ENCODE measurements at places on chromosomes 3 and 15. TPM values are rescaled to one million over a fixed set of nuclear protein-coding genes. Genes with fewer than 3 reads are reported as not detected.

GRCh38 chr15:74827614-74828013 is 1.2 kb downstream of the CPLX3 start:
- DNase-seq: no peak
- no peaks in the 10 kb centered on the region for H3K36me3 ChIP-seq
- no peak overlapping the region for H3K4me3 ChIP-seq
- H3K27me3 ChIP-seq: peaks cover 15% of the 10 kb centered on the region

DNA sequence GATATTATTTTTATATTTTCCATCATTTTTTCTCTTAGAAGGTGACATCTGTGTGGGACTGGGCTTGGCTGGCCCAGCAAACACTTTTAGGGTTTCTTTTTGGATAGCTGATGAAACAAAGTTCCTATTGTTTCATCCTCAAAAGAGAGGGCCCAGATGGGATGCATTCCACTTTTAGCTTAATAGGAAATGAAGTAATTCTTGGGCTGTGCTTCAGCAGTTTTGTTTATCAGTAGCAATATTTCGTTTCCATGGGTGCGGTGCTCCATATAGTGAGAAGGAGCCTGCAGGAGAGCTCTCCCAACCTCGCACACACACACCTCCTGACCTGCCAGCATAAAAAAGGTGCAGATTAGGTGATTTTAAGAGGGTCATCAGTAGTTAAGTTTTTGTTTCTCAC is 147.5 kb downstream of the AKAP13 start:
- DNase-seq: no peak
- no peaks in the 10 kb centered on the region for H3K27me3 ChIP-seq
- no peak overlapping the region for H3K4me3 ChIP-seq
- H3K27ac ChIP-seq: no peak overlapping the region
- H3K4me1 ChIP-seq: no peaks in the 10 kb centered on the region

DNA sequence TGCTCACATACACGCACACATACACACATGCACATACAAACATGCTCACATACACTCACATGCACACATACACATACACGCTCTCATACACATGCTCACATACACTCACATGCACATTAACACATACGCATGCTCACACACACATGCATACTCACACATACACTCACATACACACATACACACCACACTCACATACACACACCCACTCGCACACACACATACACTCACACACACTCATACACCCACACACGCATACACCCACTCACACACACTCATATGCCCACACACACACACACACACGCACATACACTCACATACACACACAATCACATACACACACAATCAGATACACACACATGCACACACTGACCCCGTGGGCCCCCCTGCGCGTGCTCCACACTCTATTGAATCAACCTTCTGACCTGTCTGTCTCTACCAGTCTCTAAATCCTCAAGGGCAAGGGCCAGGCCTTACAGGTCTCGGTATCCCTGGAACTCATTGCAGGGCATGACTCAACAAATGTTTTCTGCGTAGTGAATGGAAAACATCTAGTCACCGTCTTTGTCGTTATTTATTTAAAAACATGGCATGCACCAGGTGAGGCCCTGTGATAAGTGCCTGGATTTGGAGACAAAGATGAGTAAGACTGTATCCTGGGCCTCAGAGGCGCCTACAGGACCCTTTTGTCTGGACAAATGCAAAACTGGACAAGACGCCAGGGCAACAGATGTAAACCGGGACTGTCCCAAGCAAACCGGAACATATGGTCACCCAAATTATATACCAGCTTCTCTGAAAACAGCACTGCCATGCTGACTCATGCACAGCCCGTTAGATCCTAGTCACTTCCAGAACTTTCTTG is 41.8 kb downstream of the GRK7 start:
- no peak for DNase-seq
- H3K4me3 ChIP-seq: no peak overlapping the region
- peak overlapping the region; percentile 19 for H3K27ac ChIP-seq

DNA sequence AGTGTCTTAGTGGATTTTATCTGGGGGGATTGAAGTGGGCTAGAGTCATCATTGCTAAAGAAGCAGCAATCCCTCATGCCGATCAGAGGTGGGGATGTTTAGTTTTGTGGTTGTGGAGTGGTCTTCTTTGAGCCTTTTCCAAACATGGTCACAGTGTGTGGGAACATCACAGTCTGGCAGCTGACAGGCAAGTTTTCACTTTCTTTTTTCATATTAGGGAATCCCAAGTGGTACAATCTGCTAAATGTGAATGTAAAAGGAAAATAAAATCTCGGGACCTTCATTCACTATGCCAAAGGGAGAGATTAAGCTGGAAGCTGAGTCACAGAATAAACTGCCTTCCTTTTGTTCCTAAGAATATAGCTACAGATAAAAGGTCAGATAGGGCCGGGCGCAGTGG is 10.4 kb upstream of the CX3CR1 start:
- H3K36me3 ChIP-seq: no peaks in the 10 kb centered on the region
- no peak overlapping the region for H3K27ac ChIP-seq
- no peaks in the 10 kb centered on the region for H3K27me3 ChIP-seq
- H3K4me3 ChIP-seq: no peak overlapping the region

GRCh38 chr15:50117431-50118027 is 1.5 kb downstream of the ATP8B4 start:
- no peak overlapping the region for H3K4me3 ChIP-seq
- no peak for DNase-seq

- H3K4me1 ChIP-seq: no peaks in the 10 kb centered on the region
- no peaks in the 10 kb centered on the region for H3K36me3 ChIP-seq
- no peak overlapping the region for H3K27ac ChIP-seq
- DNase-seq: no peak
- H3K27me3 ChIP-seq: no peaks in the 10 kb centered on the region
- H3K4me3 ChIP-seq: no peak overlapping the region
Observed at GRCh38 chr3:149599236-149599635, 58.6 kb downstream of the WWTR1 start.

DNA sequence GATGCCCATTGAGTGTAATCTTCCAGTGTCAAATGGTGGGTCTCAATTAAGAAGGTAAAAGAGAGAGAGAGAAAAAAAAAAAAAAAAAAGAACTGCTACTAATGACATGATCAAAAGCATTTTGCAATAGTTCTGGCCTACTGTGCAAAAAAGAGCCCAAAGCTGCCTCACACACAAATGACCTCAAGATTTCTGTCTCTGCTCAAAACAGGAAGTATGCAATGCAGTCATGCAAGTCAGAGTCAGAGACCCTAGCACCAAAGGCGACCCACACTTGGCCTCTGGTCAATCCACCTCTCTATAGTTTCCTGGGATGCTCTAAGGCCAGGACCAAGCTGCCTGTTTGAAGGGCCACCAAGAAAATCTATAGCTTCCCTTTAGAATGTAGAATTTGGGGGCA is 323.5 kb downstream of the VPS13C start:
- no peak overlapping the region for H3K27ac ChIP-seq
- no peak for DNase-seq
- H3K27me3 ChIP-seq: no peaks in the 10 kb centered on the region
- H3K4me1 ChIP-seq: no peaks in the 10 kb centered on the region
- no peak overlapping the region for H3K4me3 ChIP-seq
- no peaks in the 10 kb centered on the region for H3K36me3 ChIP-seq

DNA sequence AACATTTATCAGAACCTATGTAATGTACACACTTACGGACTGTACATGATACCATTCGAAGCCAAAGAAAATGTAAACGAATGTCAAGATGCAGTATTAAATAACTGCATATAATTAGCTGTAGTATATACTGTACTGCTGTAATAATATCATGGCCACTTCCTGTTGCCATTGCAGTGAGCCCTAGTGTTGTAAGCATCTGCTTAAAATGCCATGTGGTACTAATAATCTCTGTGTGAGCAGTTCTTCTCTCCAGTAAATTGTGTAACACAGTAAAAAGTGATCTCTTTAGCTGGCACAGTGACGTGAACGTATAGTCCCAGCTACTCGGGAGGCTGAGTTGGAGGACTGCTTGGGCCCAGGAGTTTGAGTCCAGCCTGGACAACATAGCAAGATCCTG is 8.6 kb downstream of the SPG11 start:
- DNase-seq: no peak
- H3K4me1 ChIP-seq: no peaks in the 10 kb centered on the region
- H3K36me3 ChIP-seq: peaks cover 32% of the 10 kb centered on the region
- no peak overlapping the region for H3K27ac ChIP-seq
- no peaks in the 10 kb centered on the region for H3K27me3 ChIP-seq

GRCh38 chr3:29145360-29145759 is 135.5 kb upstream of the RBMS3 start:
- no peaks in the 10 kb centered on the region for H3K36me3 ChIP-seq
- DNase-seq: no peak
- H3K27me3 ChIP-seq: no peaks in the 10 kb centered on the region
- no peak overlapping the region for H3K27ac ChIP-seq
- no peak overlapping the region for H3K4me3 ChIP-seq

GRCh38 chr3:102905811-102906210 is 471.0 kb downstream of the ZPLD1 start:
- DNase-seq: no peak
- no peaks in the 10 kb centered on the region for H3K36me3 ChIP-seq
- H3K4me3 ChIP-seq: no peak overlapping the region
- H3K27ac ChIP-seq: no peak overlapping the region
- H3K4me1 ChIP-seq: no peaks in the 10 kb centered on the region

Gene PLCL2
- 22.8 TPM for total RNA-seq

Gene CIB2
- total RNA-seq: 2.1 TPM

Gene CPA3
- not detected for total RNA-seq

Gene TMED3
- 46.9 TPM for total RNA-seq

Gene STRIT1
- not detected for total RNA-seq

Gene NOP10
- 284 TPM for total RNA-seq

Gene GOLGA8J
- total RNA-seq: not detected

Gene CIDEC
- total RNA-seq: not detected

Gene SATB1
- total RNA-seq: 163 TPM

Measured in CD8-positive, alpha-beta memory T cell (primary cell).